MG63 (cell line): ENCODE measurements at places on chromosomes 7 and 10.

DNA sequence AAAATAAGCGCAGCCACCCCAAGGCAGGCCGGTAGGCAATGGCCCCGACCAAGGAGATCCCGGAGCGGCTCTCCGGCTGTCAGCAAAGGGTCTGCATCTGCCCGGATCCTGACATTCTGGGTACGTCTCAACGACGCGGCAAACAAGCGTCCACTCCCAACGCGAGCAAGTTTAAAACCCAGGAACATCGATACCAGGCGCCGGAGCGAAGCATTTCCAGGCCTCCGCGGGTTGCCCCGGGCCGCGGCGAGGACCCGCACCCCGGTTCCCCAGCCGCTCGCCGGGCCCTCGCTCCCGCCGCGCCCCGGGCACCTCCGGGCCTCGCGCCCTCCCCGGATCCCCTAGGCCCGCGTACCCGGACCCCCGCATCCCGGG is 453 bp downstream of the URGCP start:
- peak; percentile 45 for DNase-seq

DNA sequence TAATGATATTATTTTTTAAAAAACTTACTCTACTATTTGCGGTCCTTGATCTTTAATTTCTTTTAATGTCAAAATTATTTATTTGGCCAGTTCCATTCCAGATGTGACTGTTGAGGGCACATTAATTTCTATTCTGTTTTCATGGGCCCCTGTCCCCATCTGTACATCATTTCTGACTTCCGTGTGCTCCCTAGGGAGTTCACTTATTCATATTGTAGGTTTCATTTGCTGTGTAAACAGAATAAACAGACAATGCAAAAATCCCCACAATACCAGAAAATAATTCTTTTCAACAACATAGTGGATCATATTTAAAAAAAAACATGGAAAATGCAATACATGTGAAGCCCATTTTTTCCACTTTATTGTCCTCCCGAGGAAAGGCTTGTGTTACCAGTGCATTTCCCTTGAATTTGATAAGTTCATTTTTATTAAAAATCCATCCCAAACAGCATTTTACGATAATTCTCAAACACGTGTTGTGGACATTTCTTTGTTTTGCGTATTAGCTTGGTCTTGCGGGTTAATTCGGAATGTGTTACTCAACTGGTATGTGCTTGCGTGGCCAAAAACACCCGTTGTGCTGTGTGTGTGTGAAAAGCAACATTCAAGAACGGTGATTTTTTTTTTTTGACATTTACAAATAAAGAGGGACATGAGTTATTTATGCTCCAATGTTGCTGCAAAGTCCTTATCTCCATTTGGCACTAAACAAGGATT is 138.4 kb downstream of the MGMT start:
- DNase-seq, result no peak

DNA sequence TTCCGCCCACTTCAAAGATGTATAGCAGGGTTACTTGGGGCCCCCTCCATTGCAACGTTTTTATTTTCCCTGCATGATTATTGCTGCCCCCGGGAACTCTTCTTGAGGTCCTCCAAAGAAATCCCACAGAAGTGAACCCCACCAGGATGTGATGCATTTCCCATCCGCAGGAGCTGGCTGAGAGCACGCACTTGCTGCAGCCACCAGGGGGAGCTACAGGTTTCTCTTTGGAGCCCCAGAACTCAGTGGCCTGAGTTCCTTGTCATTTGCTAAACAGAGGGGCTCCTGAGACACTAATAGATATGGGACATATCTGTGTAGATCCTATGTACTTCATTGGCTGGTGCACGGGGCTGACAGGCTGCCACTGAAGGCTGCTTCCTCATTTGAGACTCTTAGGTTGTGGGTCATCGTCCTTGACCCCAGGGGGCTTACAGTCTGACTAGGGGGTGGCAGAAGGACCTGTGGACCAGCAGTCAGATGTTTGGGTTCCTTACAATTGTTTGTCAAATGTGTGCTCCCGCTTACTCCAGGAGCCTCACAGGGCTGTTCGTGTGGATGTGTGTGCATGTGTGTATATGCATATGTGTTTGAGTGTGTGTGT is 52.3 kb upstream of the ENO4 start:
- peak; percentile 45 for DNase-seq

GRCh38 chr10:100506596-100507356 is 12.9 kb downstream of the SEC31B start:
- no peak for DNase-seq

- no peak for DNase-seq
These were observed 1211.2 kb upstream of the SORCS1 start for GRCh38 chr10:108375691-108376090.

GRCh38 chr7:27173956-27174873 is at the start of gene HOXA10:
HOXA10 (minus strand) TSS chr7:27174320; CDS start chr7:27174306, 14 bp downstream.
- DNase-seq, result peak; percentile 70

- DNase-seq, result no peak
These were observed 16.7 kb upstream of the CADPS2 start for GRCh38 chr7:122902751-122903495.

- DNase-seq, result peak; percentile 39
These were observed 88.3 kb upstream of the CYP26C1 start for GRCh38 chr10:92972066-92972870.

DNA sequence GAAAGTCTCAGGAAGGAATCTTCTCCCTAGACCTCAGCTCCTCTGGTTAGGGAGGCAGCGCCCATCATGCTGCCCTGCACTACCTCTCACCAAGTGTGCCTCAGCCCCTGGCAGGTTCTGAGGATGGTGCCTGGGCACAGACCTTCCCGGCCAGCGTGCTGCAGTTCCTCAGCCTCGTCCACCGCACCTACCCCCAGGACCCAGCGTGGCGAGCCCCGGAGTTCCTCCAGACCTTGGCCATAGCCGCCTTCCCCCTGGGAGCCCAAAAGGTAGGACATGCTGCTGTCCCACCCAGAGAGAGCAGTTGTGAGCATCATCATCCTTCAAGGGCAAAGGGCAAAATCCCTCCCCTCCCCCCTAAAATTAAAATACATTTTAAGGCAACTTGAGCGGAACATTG is 122.5 kb downstream of the LRRC18 start:
- no peak for DNase-seq

DNA sequence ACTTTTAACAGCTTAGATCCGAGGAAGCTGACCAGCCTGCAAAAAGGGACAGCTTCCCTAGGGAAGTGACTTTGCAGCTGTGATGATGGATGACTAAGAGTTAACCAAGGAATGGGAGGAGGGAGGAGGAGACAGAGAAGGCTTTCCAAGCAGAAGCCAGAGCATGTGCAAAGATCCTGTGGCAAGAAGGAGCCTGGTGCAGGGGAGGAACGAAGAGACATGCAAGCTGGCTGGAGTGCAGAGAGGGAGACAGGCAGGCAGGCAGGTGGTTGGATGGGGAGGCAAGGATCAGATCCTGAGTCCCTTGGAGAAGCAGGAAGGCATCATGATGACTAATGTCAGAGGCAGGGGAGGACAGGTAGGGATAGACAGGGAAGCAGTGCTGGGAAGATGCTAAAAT is 148.8 kb downstream of the PFKFB3 start:
- no peak for DNase-seq
